ENCODE measurements at places on chromosomes 2 and 18.

- no peaks in the 10 kb centered on the region for H3K27me3 ChIP-seq
- no peaks in the 10 kb centered on the region for H3K36me3 ChIP-seq
- no peak overlapping the region for H3K4me3 ChIP-seq
- no peak for DNase-seq
- no peak overlapping the region for H3K27ac ChIP-seq
Measured at GRCh38 chr2:43114210-43114609, 112.2 kb downstream of the ZFP36L2 start.

GRCh38 chr18:47726550-47726949 is 203.9 kb downstream of the SMAD2 start:
- DNase-seq: no peak
- no peaks in the 10 kb centered on the region for H3K4me1 ChIP-seq

GRCh38 chr2:188986839-188987238 is 12.7 kb downstream of the COL3A1 start:
- DNase-seq: no peak
- H3K27ac ChIP-seq: peak overlapping the region; percentile 68
- H3K27me3 ChIP-seq: no peaks in the 10 kb centered on the region

DNA sequence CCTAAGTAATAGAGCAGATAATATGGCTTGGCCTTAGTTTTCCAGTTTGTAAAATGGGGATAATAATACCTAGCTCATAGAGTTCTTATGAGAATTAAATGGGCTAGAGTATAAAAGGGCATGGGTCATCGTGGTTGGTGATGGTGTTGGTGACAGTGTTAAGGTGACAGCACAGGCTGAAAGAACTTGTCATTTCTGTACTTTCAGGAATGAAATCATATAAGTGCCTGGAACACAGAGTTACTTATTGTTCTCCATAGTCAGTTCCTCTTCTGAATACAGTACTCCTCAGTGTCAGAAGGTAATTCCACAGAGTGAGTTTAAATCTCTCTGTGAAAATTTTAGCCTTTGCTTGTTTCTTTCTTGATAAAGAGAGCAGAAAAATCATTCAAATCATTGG is 42.4 kb downstream of the KIF5C start:
- no peaks in the 10 kb centered on the region for H3K4me1 ChIP-seq
- H3K27ac ChIP-seq: no peak overlapping the region
- H3K27me3 ChIP-seq: no peaks in the 10 kb centered on the region
- H3K4me3 ChIP-seq: no peak overlapping the region

DNA sequence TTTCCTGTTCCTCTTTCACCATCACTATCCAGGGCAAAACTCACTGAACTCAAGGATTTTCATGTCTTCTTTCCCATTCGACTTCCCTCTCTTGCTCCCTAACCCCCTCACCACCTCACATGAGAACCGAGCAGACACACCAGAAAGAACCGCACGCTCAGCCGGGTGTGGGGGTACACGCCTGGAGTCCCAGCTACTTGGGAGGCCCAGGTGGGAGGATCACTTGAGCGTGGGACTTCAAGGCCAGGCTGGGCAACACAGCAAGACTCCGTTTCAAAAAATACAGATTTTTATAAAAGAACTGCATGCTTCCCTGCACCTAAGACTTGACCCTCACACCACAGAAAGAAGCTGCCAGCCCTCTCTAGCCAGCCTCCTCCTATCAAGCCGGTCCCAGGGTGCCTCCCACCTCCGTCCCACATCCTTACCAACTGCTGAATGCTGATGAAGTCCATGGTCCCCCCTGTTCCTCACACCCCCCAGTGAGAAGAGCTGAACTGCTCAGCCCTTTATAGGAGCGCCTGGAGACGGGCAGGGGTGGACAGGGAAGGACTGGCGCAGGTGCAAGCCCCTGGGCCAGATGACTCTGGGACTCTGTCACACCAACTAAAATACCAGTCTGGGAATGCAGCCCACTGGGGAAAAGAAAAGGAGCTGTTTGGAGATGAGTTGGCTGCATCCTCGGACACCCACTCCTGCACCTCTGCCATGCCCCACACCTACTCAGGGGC is at the start of gene ANKRD23:
Gene ANKRD23, minus strand, starts transcription at position 484 of the 731 bp plus-strand sequence. Its CDS starts 29 bp downstream, at position 455.
- H3K27me3 ChIP-seq: no peaks in the 10 kb centered on the region
- DNase-seq: no peak
- H3K4me3 ChIP-seq: no peak within 1 kb of the TSS
- H3K4me1 ChIP-seq: peaks cover 10% of the 10 kb centered on the region

GRCh38 chr2:186101616-186102015 is 363.0 kb downstream of the FSIP2 start:
- no peak overlapping the region for H3K27ac ChIP-seq
- no peak for DNase-seq
- no peak overlapping the region for H3K4me3 ChIP-seq
- H3K27me3 ChIP-seq: no peaks in the 10 kb centered on the region
- H3K36me3 ChIP-seq: no peaks in the 10 kb centered on the region

- H3K27me3 ChIP-seq: no peaks in the 10 kb centered on the region
- peak overlapping the region; percentile 60 for H3K27ac ChIP-seq
- peaks cover 39% of the 10 kb centered on the region for H3K4me1 ChIP-seq
Measured at GRCh38 chr2:101745711-101746694, 48.5 kb downstream of the MAP4K4 start.

DNA sequence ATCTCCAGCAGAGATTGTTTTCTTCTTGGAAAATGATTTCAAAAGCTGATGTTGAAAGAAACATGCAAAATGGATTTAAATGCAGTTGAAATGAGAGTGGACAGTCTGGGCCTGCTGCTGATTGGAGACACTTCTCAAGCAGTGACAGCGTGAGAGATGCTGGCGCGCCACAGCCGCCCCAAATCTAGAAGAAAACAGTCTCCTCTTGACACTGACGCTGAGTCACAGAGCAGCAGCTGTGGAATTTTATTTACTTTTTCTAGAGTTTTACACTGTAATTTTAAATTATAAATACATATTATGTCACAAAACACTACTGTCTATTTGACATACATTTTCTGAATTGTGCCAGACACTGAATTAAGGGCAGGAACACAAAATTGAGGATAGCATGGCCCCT is 121.8 kb upstream of the TMEM200C start:
- no peak overlapping the region for H3K4me3 ChIP-seq
- H3K4me1 ChIP-seq: no peaks in the 10 kb centered on the region
- no peaks in the 10 kb centered on the region for H3K36me3 ChIP-seq
- DNase-seq: no peak

DNA sequence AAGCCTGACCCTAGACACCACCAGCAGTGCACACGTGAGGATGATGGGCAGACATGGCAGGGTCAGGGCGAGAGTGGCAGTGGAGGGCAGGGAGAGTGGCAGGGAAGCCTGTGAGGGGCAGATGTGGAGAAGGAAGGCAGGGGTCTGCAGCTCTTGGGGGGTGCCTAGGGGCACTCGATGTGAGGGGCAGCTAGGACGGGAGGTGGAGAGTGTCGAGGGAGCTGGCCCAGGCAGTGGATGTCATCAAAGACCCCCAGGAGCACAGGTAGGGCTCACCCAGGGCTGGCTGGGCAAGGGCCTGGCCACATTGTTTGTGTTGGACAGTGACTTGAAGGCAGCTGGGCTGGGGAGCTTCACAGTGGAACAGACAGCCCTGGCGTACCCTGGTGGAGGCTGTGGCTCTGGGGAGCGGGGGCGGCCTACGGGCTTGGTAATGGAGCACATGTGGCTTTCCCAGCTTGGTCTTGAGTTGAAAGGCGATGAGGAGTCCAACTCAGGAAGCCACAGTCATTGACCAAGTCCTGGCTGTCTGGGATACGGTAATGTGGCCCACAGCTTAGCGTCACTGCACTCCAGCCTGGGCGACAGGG is 87.1 kb downstream of the RTP5 start:
- no peak overlapping the region for H3K27ac ChIP-seq
- no peak overlapping the region for H3K4me3 ChIP-seq
- H3K4me1 ChIP-seq: no peaks in the 10 kb centered on the region
- no peaks in the 10 kb centered on the region for H3K36me3 ChIP-seq
- H3K27me3 ChIP-seq: no peaks in the 10 kb centered on the region
- DNase-seq: no peak

DNA sequence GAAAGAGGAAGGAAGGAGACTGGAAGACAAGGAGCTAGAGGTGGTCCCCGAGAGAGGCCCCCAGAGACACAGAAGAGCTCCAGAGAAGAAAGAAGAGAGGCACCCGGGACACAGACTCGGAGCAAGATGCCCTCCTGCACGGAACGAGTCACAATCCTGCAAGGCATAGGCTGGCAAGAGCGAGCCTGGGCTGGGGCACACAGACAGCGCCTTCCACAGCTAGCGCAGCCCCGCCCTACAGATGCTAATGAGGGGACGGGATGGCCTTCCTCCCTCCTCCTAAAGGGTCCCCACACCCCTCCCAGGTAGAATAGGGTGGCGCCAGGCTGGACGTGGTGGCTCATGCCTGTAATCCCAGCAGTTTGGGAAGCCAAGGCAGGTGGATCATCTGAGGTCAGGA is 19.8 kb upstream of the GPR17 start:
- H3K27me3 ChIP-seq: no peaks in the 10 kb centered on the region
- no peak for DNase-seq
- H3K4me1 ChIP-seq: no peaks in the 10 kb centered on the region
- no peaks in the 10 kb centered on the region for H3K36me3 ChIP-seq

DNA sequence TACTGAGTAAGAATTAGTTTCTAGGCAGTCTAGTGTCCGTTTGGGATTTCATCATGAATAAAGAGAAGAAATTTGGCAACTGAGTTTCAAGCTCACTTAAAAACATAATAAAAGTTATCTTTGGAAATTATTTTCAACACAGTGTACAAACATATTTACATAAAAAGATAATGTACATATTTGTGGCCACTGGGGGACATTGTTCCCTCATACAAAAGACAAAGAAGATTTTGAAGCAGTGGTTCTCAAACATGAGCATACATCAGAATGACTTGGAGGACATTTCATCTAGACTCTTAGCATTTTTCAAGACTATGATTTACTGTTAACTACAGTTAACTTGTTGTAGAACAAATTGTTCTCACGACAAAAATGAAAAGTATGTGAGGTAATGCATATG is 15.7 kb upstream of the TTC21B start:
- H3K27ac ChIP-seq: no peak overlapping the region
- H3K36me3 ChIP-seq: no peaks in the 10 kb centered on the region
- H3K4me3 ChIP-seq: no peak overlapping the region

DNA sequence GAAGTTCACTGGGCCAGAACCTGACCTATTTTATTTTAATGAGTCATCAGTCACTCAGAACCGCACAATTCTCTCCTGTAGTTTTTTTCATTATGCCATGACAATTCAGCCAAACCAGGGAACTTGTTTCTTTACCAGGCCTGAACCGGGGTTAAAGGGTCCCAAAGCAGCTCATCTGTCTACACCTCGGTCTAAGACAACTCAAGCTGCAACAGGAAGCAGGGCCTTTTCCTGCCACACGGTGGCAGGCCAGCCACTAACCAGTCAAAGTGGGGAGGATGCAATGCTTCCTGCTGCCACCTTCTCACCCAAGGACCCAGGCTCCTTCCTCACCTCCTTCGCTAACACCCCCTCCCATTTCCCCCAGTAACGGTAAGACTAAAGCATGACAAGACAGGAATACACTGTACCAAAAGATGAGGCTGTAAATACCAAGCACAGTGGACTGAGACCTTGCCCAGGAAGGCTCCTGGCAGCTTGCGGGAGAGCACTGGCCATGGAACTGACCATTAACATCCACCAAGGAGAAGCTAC is 56.7 kb upstream of the ACKR3 start:
- no peaks in the 10 kb centered on the region for H3K36me3 ChIP-seq
- H3K4me3 ChIP-seq: no peak overlapping the region
- no peak overlapping the region for H3K27ac ChIP-seq
- DNase-seq: no peak

- peak; percentile 73 for DNase-seq
- H3K36me3 ChIP-seq: no peaks in the 10 kb centered on the region
- H3K27me3 ChIP-seq: no peaks in the 10 kb centered on the region
- peak overlapping the region; percentile 94 for H3K27ac ChIP-seq
Measured at GRCh38 chr2:102049756-102050443, 58.1 kb downstream of the IL1R2 start.

DNA sequence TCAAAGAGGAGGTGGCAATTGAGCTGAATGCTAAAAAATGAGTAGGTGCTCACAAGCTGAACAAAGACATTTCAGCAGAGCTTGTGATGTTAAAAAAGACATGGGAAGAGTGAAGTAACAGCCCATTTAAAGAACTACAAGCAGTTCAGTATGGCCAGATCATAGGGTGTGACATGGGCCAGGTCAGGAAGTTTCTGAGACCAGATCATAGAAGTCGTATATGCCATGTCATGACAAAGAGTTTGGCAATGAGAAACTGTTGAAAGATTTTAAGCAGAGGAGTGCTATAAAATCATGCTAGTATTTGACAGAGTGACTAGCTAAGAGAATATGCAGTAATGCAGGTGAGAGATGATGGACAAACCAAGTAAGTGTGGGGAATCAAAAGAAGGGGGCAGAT is 7.3 kb upstream of the PELI1 start:
- DNase-seq: no peak
- H3K4me3 ChIP-seq: no peak overlapping the region
- no peaks in the 10 kb centered on the region for H3K36me3 ChIP-seq
- no peaks in the 10 kb centered on the region for H3K27me3 ChIP-seq

- no peak overlapping the region for H3K4me3 ChIP-seq
- no peak for DNase-seq
- no peaks in the 10 kb centered on the region for H3K36me3 ChIP-seq
- H3K27me3 ChIP-seq: no peaks in the 10 kb centered on the region
Measured at GRCh38 chr2:204331988-204332387, 213.3 kb upstream of the PARD3B start.

DNA sequence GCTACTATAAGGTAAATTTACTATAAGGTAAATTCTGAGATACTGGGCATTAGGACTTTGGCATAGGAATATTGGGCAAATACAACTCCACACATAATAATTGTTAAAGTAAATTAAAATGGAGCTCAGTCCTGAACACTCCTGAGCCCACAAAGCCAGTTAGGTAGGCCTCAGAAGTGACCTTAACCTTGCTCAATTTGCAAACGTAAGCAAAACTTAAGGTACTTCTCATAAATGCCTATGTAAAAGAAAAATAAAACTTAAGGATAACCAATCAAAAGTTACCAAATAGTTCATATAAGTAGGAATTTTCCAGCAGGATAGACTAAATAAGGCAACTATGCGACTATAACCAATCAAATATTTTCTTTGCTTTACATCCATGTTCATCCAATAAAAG is 197.7 kb downstream of the MC4R start:
- H3K36me3 ChIP-seq: no peaks in the 10 kb centered on the region
- no peak overlapping the region for H3K4me3 ChIP-seq
- no peaks in the 10 kb centered on the region for H3K4me1 ChIP-seq
- H3K27ac ChIP-seq: no peak overlapping the region
- no peaks in the 10 kb centered on the region for H3K27me3 ChIP-seq
- no peak for DNase-seq

All from thoracic aorta (tissue), 2 donors.